ENCODE measurements at places on chromosomes 6 and 20.
A peak's percentile ranks its signal among the peaks of the same experiment; 100 is the strongest.

- DNase-seq = no peak
Observed at GRCh38 chr6:2596222-2596621, 154.5 kb downstream of the MYLK4 start.

GRCh38 chr20:31968291-31969126 is 558 bp downstream of the XKR7 start:
- peak; percentile 58 for DNase-seq

DNA sequence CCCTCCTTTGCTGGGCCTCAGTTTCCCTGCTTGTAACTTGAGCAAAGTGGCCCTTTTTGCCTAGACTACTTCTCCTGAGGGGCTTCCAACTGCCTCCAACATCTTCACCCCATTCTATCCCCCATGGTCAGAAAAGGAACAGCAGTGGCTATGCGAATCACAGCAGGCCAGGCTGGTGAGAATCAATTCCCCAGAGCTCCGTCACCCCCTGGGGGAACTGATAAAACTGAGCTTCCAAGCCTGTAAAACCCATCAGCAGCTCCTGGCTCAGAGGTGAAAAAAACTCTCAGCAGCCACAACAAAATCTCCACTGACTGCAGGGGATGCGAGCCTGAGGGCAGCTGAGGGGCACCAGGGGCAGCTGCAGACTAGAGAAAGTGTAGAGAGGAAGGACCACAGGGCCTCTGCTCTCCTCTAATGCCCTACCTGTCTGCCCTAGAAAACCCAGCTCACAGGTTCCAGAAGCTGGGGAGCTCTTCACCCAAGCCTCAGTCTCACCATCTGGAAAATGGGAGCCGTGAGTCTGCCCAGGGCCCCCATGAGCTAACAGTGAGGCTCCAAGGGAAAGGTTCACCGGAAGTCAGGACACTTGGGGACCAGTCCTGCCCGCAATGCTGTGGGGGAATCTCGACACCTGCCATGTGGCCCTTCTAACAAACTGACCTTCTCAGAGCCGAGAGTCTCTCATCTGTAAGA is 120.6 kb downstream of the GRM4 start:
- no peak for DNase-seq

GRCh38 chr6:137084865-137085617 is 40.3 kb upstream of the IL20RA start:
- no peak for DNase-seq

GRCh38 chr6:149362289-149362688 is 37.8 kb upstream of the SUMO4 start:
- no peak for DNase-seq

DNA sequence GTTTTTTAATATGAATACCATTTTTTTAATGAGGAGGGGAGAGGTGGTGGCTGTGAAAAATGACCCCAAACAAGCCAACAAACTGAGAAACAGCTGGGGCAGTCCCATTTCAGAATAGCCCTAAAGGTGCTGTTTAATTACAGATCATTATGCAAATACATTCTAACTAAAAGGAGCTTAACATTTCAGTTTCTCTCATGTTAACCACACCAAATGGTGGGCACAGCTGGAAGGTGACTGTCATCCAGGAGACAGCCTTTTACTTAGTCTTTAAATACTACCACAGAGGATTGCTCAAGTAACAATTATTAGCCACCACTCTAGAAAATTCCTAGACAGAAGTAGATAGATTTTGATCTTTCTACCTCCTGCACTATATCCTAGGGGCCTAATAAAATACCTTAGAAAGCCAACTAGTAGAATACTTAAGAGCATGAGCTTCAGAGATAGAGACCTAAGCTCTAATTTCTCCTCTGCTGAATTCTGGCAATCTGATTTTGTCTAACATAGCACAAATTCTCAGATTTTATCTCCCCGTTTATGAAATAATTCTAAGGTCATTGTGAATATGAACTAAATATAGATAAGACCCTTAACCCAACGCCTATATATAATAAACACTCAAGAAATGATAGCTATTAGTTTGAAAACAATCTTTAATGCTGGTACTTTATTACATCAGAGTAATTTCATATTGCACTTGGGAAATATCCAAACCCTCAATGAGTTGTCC is 615.1 kb upstream of the NRSN1 start:
- no peak for DNase-seq

- no peak for DNase-seq
Observed at GRCh38 chr20:57756921-57757320, 47.1 kb upstream of the PMEPA1 start.

GRCh38 chr6:132505158-132505557 is 7.8 kb downstream of the STX7 start:
- DNase-seq = no peak

DNA sequence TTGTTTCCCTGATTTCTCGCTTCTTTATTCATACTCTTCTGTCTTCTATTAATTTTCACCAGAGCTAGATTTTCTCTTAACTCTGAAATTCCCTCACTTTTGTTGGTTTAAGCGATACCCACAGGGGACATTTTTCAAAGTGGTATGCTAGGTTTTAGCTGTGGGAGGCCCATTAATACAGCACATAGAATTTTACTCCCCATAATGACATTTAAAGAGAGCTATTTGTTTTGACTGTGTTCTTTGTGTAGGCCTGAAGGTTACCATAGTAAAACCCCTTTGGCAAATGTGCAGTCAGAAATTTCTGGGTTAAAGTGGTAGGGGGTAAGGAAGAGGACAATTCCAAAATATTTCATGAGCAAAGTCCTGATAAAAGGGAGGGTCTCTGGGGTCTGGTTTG is 721.1 kb upstream of the CITED2 start:
- DNase-seq = no peak

GRCh38 chr20:14951707-14952418 is 614.5 kb upstream of the FLRT3 start:
- DNase-seq = no peak

DNA sequence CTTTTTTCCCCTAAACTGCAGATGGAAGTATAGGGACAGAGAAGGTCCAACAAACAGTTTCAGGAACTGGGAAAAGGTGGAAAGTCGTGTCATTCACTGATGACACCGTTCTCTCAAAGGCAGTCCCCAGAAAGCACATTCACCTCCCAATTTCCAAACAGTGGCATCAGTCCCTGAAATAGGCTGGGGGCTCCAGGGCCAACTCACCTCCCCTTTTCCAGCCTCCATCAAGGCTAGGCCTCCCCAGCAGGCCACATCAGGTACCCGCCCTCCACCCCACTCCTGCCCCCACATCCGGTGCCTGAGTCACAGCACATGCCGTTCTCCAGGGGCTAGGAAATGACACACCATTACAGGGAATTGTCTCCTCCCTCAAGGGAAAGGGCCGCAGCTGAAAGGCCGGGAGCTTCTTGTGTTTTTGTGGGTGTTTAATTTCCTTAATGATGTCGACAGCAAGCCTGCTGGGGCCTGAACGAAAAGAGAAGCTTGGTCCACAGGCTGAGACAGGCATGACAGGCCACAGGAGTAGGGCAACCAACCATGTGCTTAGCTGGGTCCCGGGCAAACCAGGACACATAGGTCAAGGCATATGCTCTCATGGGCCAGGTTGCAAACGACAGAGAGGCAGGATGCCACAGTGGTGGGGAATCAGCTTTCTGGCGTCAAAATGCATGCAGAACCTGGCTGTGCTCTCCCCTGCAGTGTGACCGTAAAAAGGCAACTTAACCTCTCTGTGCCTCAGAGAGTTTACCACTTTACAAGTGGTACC is 39.2 kb downstream of the ZMYND8 start:
- DNase-seq = peak; percentile 56

DNA sequence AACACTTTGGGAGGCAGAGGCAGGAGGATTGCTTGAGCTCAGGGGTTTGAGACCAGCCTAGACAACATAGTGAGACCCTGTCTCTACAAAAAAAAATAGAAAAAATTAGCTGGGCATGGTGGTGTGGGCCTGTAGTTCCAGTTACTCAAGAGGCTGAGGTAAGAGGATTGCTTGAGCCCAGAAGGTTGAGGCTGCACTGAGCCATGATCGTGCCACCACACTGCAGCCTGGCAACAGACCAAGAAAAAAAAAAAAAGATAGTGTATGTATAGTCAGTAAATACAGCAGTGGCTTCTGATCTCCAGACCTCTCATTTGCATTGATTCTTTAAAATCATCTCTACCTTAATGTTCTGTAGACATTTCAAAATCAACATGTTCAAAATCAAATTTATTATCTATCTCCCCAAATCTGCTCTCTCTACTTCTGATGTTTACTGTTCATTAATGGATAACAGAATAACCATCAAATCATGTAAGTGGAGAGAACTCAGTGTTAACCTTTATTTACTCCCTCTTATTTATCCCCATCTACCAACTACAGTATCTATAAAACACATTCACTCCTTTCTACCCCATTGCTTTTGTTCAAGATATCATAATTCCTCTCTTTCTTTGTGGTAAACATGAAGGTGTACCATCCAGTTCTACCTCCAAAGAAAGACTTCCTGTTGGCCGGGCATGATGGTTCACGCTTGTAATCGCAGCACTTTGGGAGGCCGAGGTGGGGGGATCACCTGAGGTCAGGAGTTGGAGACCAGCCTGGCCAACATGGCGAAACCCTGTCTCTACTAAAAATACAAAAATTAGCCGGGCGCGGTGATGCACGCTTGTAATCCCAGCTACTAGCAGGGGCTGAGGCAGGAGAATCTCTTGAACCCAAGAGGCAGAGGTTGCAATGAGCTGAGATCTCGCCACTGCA is 7.7 kb downstream of the PROCR start:
- DNase-seq = no peak

DNA sequence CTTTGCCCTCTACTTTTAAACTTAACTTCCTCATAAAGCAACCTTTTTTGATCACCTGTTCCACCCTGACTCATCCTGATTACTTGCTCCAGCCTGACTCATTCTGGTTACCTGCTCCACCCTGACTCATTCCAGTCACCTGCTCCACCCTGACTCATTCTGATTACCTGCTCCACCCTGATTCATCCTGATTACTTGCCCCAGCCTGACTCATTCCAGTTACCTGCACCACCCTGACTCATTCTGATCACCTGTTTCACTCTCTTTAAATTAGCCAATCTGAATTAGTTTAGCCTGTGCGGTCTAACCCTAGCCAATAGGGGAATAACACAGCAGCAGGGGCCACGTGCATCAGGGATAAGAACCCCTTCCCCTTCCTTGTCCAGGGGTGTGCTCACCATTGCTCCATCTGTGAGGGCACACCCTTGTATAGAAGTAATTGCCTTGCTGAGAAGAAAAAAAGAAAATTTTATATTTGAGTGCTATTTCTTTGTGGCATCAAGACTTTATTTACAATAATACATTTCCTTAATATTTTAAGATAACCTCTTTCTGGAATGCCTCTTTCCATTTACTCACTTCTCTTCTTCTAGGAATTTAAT is 17.9 kb downstream of the HLA-G start:
- DNase-seq = peak; percentile 57

DNA sequence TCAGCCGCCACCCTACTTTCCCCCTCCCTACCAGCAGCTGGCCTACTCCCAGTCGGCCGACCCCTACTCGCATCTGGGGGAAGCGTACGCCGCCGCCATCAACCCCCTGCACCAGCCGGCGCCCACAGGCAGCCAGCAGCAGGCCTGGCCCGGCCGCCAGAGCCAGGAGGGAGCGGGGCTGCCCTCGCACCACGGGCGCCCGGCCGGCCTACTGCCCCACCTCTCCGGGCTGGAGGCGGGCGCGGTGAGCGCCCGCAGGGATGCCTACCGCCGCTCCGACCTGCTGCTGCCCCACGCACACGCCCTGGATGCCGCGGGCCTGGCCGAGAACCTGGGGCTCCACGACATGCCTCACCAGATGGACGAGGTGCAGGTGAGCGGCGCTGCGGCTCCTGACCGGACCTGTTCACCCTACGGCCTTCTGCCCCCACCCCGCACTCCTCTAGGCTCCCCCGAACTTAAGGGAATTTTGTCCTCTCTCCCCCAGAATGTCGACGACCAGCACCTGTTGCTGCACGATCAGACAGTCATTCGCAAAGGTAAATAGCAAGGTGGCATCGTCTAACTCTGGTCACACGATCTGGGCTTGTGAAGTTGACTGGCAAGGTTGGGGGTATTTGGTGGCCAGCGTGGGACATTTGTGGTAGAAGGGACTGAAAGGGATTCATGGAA is 2.3 kb downstream of the TFAP2C start:
- no peak for DNase-seq
